Tongue (tissue), 3 donors: ENCODE measurements at places on chromosomes 5 and 9. TPM values are rescaled to one million over a fixed set of nuclear protein-coding genes. Genes with fewer than 3 reads are reported as not detected.

- no peak for DNase-seq
Measured at GRCh38 chr9:93976081-93976480, 20.9 kb upstream of the BARX1 start.

GRCh38 chr9:97577051-97577450, 56.1 kb downstream of the TSTD2 start:
- DNase-seq = no peak

- DNase-seq = no peak
Measured at GRCh38 chr5:27217977-27218376, 179.6 kb upstream of the CDH9 start.

GRCh38 chr9:77005216-77005615, 14.2 kb upstream of the FOXB2 start:
- no peak for DNase-seq

PCSK5 gene
- 35.1 TPM for total RNA-seq

ADAMTS12 gene
- total RNA-seq = 28.7 TPM

- no peak for DNase-seq
Measured at GRCh38 chr9:14715102-14715501, 7.4 kb downstream of the CER1 start.

- no peak for DNase-seq
Measured at GRCh38 chr5:81830596-81830995, 79.7 kb upstream of the SSBP2 start.

HRH2 gene
- total RNA-seq = 1.7 TPM

DNA sequence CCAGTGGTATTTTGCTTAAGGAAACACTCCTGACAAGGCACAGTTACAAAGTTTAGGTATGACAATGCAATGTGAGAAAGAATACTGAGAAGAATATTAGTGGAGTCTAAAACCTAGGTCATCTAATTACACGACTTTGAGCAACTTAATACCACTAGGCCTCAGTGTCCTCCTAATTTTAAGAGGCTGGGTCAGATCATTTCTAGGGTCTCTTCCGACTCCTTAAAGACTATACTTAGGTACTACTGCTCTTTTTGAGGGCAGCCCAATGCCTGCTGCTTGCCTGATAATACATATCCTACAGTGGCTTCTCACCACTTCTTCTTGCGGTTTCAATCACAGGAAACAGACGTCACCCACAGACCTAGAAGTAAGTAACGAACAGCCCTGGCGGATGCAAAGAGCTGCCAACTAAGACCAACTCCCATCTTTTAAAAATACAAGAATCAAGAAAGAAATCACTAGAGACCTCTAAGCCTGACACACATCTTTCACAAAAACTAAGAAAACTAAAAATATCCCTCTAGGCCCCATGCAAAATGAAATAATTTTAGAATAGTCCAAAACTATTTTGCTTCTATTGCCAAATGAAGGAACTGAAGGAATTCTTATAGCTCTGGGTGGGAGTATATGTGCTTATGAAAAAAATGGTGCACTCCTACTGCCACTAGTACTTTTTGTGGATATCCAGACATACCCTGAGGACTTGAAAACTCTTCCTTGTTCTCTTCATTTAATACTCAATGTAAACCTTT, 13.1 kb downstream of the DIAPH1 start:
- DNase-seq = no peak

- no peak for DNase-seq
Measured at GRCh38 chr5:55897905-55898304, 46.7 kb downstream of the IL31RA start.

ANKRD55 gene
- total RNA-seq = not detected

GRCh38 chr9:133619791-133620190, 10.6 kb upstream of the FAM163B start:
- DNase-seq = no peak

- DNase-seq = no peak
Measured at GRCh38 chr5:34008802-34009201, 952 bp upstream of the AMACR start.

PCDHGA8 gene
- 3.0 TPM for total RNA-seq

GRCh38 chr9:35366627-35367026, 123.3 kb upstream of the RUSC2 start:
- no peak for DNase-seq

SPATA31C1 gene
- 0.21 TPM for total RNA-seq

- no peak for DNase-seq
Measured at GRCh38 chr9:111731928-111732327, 62.8 kb downstream of the SHOC1 start.

GRCh38 chr5:175772747-175773533, 98.4 kb upstream of the CPLX2 start:
- no peak for DNase-seq

DNA sequence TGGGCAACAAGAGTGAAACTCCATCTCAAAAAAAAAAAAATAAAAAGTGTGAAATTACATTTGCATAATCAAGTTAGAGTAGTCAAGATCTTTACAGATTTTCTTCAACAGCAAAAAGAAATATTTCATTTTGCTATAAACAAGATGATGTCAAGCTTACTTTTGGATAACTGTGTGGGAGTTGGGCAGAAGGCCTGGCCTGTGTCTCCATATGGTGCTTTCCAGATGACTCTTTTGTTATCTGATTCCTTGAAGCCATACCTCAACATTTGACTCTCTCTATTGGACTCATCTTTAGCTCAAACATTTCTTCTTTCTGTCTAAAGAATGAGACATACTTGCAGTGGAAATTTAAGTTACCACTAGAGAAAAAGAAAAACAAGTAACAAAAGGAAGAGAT, 246.8 kb downstream of the MSX2 start:
- no peak for DNase-seq

DNA sequence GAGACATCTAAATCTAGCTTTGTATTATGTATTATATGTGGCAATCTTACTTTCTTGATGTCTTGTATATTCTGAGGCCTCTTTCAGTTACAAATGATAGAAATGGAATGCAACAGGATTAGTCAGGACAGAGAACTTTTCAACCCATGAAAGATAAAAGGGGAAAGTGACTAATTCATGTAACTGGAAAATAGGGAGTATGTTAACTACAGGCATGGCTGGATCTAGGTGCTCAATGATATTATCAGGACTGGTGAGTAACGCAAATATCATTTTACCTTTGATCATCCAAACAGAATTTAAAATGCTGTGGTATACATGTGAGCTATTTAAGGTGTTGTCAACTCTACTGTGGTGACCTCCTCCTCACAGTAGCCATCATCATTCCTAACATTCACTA, 215.7 kb upstream of the GLRA1 start:
- DNase-seq = no peak

DNA sequence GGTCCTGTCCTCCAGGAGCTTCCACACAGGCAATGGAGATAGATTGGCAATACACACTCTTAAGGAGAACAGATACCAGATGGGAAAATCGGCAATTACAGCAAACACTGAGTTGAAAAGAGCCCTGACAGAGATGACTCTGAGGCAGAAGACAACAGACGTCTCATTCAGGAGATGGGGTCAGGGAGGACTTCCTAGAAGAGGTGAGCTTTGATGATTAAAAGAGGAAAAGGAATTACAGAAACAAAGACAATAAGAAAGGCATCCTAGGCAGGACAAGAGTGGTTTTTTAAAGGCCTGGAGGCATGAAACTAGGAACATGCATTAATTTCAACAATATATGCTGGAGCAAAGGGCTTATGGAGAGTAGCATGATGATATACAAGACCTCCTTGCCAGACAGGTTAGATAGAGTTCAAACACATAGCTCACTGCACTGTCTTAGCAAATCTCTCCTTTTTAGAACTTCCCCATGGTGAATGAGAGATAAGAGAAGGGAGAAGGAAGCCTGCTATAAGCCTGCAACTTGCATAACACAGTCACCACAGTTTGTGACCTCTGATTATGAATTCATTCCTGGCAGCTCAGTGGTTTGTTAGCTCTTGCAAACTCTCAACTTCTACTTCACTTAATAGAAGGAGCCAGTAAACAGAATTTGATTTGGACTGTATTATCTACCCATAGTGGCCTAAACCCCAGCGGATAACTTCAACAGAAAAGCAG, 48.5 kb downstream of the SIL1 start:
- DNase-seq = no peak

- peak; percentile 78 for DNase-seq
Measured at GRCh38 chr9:129568560-129569501, 52.1 kb downstream of the C9orf50 start.

DNA sequence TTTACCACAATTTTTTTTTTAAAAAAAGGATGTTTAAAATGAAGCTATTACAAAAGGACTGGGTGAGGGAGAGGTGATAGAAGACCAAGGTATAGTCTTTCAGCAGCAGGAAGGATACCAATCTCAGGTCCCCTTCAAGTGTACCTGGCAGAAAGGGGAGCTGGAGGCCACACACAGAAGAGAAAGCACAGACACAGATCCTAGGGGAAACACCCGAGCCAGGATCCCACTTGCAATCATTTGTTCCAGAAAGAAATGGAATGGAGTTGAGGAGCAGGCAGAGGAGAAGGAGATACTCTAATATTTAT, 5.6 kb downstream of the GNPDA1 start:
- DNase-seq = no peak

EGFL7 gene
- total RNA-seq = 57.1 TPM

GRCh38 chr9:70121818-70122436, 78.3 kb downstream of the MAMDC2 start:
- DNase-seq = no peak

SOX30 gene
- 0.10 TPM for total RNA-seq

TAF11L6 gene
- total RNA-seq = not detected

DNA sequence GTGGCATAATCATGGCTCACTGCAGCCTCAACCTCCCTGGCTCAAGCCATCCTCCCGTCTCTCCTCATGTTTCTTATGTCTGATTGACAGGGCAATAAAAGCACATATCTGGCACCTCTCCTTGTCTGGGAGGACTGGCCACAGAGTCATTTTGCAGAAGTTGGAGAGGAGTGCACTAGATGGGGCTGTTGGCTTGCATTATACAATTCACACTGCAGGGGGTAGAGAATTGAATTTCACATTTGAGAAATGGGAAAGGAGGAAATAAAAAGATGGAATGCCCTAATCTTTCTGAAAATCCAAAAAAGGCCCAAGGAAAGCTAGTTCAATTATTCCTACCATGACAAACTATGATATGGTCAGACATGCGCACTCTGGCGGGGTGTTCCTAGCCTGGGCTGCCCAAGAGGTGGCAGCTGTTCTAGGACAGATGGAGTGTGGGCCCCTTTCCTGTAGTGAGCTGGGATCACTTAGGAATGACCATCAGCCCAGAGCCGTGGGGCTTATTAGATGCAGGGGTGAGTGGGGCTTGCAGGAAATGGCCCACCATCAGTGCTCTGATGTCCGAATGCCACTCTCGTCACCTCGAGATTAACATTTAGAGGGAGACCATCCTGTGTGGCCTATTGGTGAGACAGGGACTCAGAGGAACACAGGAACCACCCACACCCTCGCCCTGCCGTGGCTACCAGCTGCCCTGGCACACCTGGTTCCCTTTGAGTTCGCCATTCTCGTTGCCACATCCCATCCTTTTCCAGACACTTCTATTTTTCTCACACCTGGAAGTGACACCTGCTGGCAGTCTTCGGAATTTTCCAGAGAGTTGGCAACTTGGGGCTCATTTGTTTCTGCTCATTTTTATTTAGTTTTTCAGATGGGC, 21.8 kb upstream of the ANKRD18A start:
- peak; percentile 69 for DNase-seq

DNA sequence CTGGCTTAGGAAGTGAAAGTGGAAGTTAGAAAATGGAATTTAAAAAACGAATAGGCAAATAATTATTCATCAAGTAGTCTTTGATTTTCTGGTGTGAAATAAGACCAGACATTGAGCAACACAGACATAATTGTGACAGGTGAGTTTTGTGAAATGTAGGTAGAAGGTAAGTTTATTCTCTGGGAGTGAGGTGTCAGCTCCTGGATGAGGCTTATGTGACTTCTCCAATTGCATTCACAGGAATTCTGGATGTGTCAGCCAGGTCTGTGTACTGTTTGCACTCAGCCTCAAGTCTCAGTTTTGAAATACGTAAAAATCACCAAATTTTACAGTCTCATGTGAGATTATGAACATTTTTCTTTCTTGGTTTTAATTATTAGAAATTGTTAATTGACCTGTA, 537.6 kb downstream of the CETN3 start:
- no peak for DNase-seq

- no peak for DNase-seq
Measured at GRCh38 chr9:105436783-105437182, 11.1 kb upstream of the FSD1L start.

GRCh38 chr9:101388507-101388993, 3.7 kb upstream of the BAAT start:
- DNase-seq = no peak

ADAMTSL1 gene
- 22.4 TPM for total RNA-seq

SELENOP gene
- total RNA-seq = 185 TPM

DNA sequence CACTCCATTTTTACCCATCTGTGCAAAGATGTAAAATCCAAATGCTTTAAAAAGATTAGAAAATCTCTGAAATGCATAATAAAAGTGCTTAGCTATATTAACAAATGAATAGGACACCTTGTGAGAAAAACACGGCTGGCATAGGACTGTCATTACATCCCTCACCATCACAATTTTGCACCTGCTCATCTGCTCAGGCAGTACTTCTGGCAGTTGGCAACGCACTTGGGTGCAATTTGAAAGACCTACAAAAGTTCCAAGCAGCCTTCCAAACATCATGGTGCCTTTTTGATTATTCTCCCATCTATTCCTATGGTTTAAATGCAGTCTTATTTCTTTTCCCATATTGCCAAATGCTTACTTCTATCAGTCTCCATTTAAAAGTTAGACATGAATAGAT, 501.8 kb downstream of the ENC1 start:
- DNase-seq = no peak

RNF183 gene
- 0.21 TPM for total RNA-seq

- no peak for DNase-seq
Measured at GRCh38 chr5:67241326-67241725, 44.7 kb upstream of the CD180 start.

DNA sequence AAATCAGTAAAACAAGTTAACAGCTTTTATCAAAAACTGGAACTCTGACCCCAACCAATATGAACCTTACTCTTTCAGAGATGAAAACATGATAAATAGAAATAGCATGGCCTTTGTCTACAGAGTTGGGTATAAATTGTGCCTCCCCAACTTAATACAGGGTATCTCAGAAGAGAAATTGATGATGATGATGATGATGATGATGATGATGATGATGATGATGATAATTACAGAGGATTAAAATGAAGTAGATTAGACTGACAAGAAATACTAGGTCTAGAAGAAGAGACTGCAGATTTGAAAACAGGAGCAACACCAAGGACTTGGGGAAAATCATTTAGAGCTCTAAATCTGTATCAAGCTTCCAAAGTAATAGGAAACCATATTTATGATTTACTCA, 27.1 kb downstream of the PFDN1 start:
- DNase-seq = no peak

DNA sequence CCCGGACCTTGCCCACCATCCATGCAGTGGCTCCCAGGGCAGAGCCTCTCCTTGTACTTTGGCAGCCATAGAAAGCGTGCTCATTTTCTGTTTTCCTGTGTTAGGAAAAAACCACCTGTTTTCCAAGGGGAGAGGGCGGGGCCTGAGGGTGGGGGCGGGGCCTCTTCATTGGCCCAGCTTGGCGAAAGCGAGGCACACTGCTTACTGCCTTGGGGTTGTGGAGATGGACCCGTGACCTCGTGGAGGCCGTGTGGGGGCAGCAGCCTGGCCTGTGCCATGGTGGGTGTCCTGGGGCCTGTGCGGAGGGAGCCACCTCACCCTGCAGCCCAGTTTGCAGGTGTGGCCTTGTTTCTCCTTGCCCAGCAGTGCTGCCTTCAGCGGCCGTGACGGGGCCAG, 4.4 kb upstream of the TOR4A start:
- DNase-seq = no peak

MAP3K1 gene
- total RNA-seq = 36.5 TPM
